ENCODE measurements at places on chromosomes 16 and 17.

DNA sequence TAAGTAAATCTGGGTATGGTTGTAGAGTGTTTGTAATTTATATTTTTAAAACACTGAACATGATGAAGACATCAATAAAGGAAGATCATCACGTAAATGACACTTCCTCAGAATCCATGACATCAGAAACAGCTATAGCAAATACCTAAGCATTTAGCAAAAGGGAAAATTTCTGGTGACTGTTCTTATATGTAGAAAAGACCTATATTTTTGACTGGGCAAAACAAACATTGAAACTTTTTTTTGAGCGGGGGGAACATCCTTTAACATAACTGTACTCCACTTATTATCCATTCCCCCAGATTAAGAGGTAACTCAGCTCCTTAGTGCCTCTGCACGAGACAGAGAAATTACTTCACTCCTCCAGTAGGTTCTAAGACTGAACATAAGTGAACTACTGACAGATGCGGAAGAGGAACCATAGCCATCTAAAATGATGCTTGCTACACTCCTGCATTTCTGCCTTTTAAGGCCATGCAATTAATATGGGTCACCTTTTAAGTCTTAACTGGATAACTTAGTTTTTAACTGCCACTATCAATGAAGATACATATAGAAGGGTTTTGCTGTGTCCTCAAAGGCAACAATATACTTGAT lies 9.4 kb downstream of the CRYBA1 start:
- no peak for DNase-seq

GRCh38 chr17:80107231-80108021 lies 6.0 kb downstream of the GAA start:
- DNase-seq, result no peak

DNA sequence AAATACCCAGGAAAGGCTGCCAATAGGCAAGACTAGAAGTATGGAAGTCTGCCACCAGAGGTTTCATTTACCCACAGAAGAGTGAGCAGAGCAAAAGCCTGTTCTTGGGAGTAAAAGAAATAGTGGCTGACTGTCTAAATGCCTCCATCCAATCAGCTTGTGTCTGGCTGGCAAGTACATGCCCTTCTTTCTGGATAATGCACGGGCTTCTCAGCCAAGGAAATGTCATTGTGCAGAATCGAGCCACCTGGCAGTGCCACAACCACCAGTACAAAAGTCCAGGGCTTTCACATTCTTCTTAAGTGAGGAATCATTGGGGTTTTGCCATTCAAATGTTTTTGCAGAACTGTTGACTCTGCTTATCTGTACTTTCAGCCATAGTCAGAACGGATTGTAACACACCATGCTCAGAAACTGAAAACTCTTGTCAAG lies 10.1 kb upstream of the ERCC4 start:
- no peak for DNase-seq

GRCh38 chr16:4651827-4652226 lies 27.2 kb downstream of the MGRN1 start:
- no peak for DNase-seq

- DNase-seq, result no peak
Observed at GRCh38 chr16:31129568-31130335, 5.8 kb downstream of the PRSS8 start.

GRCh38 chr17:4365628-4366326 lies 698 bp downstream of the UBE2G1 start:
- DNase-seq, result peak; percentile 13

DNA sequence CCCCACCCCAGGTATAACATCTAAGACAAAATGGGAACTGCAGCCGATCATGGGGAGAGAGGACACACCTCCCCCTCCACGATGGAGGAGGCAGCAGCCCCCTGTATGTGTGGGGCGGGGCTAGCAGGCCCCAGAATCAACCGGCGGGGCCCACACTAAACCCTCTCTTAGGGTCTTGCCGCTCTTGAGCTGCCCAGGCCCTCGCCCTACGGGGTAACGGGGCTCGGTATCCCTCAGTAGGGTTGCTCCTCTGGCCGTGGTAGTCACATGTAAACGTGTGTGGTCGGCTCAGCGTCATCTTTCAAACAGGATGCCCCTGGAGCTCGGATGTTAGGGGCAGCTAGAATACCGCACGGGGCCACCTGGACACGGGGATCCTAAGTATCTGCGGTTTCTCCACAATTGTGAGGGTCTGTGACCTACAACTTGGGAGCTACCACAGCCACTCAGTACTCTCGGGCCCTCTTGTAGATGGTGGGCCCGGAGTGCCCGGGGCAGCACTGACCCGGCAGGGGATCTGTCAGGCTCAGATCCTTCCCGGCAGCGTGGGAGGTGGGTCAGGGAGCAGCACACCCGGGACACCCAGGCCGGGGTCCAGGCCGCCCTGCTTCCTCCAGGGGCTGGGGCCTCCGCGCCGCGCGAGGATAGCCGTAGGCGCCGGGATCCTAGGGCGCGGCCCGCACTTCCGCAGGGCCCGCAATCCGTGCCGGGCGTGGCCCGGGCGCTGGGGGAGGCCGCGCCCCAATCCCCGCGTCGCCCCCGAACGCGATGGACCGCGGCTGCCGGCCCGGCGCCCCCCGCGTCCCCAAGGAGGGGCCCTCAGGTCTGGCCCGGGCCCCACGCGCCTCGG lies 781 bp downstream of the ARHGDIA start:
- DNase-seq, result no peak

GRCh38 chr17:28711723-28712031 lies at the start of gene PROCA1:
Gene PROCA1, minus strand, starts transcription at chr17:28711888. Its CDS starts 228 bp downstream, at chr17:28711660.
- no peak for DNase-seq

GRCh38 chr17:1347589-1348323 lies 52.3 kb downstream of the YWHAE start:
- no peak for DNase-seq

DNA sequence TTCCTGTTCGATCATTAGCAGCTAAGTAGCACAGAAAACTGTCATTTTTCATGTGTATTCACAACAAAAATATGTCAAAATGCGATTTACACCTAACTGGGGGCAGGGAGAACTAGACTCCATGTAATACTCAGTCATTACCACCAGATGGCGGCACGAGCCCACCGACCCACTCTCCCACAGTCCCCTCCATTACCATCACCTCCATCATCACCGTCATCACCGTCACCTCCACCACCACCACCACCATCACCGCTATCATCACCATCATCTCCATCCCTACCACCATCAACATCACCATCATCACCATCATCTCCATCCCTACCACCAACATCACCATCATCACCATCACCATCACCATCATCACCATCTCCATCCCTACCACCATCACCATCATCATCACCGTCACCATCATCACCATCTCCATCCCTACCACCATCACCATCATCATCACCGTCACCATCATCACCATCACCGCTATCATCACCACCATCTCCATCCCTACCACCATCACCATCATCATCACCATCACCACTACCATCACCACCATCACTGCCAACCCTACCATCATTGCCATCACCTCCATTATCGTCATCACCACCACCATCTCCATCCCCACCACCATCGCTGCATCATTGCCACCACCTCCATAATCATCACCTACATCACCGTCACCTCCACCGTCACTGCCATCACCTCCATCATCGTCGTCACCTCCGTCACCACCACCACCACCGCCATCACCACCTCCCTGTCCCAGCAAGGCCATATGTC lies 14.4 kb downstream of the NDUFAF8 start:
- peak; percentile 29 for DNase-seq

DNA sequence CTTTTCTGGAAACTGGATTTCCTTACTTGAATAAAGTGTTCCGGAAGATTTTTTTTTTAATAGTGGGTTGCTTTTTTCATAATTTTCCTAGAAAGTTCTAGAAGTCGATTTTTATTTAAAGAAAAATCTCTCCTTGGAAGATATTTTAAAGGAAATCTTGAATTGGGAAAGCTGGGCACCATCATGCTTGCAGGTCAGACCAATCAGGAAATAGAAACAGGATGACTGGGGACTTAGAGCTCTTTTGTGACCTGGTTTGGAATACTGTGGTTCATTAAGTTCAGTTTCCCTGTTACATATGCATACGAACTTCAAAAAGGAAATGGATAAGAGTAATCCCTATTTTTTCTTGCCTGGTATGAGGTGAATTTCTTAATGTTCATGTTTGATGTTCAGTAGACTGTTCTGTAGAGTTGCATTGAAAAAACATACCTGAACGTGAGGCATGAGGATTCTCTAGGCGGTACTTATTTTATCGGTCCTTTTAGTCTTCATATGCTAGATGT lies 1.2 kb downstream of the NFATC3 start:
- DNase-seq, result no peak

DNA sequence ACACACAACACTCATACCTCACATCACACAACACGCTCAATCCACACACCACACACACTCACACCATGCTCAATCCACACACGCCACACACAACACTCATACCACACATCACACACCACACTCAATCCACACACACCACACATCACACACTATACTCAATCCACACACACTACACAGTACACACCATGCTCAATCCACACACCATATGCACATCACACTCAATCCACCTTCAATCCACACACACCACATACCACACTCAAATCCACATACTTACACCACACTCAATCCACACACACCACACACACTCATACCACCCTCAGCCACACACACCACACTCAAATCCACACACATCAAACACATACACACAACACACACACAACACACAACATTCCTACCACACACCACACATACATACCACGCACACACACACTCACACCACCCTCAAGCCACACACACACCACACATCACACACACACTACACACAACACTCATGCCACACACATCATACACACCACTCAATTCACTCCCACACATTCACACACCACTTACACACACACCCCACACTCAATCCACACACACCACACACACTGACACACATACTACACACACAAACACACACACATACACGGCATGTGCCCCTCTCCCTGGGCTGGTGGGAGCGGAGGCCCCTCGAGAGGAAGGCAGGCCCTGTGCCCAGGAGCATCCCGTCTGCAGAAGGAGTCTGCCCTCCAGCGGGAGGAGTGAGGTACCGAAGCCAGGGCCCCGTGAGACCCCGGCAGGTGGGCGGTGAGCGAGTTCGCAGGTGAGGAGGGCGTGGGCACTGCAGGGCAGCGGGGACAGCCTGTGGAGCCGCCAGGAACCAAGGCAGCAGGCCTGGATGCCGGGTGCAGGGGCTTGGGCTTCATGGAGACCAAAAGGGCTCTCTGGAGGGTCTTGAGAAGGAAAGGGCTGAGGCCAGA lies 33.1 kb upstream of the RPTOR start:
- DNase-seq, result no peak

- no peak for DNase-seq
Observed at GRCh38 chr16:70803319-70803718, 2.4 kb upstream of the VAC14 start.

DNA sequence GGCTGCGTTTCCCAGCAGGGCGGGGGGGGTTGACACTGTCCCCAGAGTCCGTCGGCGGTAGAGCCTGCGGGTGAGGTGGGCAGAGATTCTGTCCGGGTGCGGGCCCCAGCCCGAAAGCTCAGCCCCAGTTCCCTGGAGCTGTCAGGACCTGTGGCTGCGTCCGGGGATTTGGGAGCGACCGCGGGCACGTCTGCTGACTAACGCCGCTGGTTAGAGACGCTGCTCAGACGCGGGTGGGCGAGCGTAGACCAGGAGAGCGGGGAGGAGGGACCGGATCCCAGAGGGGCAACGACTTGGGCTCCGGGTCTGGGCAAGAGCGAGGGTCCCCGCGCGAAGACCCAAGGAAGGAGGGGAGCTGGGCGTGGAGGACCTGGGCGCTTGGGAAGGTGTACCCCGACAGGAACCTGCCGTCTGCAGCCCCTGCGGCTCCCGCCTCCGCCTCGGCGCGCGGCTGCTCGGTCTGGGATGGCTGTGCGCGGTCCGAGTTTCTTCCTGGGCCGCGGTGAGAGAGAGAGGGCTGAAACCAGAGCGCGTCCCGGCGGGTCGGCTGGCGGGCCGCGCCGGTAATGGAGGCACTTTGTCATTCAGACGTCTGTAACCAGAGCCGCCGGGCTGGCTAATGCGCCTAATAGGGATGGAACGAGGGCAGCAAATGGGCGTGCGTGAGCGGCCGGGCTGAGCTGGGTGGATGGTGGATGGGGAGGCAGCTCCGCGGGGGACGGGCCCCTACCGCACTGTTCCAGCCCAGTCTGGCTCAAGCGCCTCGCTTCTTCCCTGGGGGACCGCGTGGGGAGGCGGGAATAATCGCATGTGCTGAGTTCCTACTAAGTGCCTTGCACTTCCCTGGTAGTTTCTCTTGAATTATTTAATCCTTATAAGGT lies 2.3 kb downstream of the NGFR start:
- DNase-seq, result no peak

GRCh38 chr17:2143332-2143731 lies 88.4 kb downstream of the HIC1 start:
- DNase-seq, result no peak

- no peak for DNase-seq
Observed at GRCh38 chr17:51434434-51435170, 174.3 kb downstream of the UTP18 start.

- DNase-seq, result no peak
Observed at GRCh38 chr17:75488693-75489510, 26.4 kb downstream of the CASKIN2 start.

DNA sequence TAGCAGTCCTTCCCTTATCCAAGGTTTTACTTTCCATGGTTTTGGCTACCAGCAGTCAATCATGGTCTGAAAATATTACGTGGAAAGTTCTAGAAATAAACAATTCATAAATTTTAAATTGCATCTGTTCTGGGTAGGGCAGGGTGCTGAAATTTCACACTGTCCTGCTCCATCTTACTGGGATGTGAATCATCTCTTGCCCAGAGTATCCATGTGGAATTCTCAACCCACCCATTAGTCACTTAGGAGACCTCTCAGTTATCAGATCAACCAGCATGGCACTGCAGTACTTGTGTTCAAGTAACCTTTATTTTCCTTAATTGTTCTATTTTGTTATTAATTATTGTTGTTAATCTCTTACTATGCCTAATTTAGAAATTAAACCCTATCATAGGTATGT lies 202.8 kb upstream of the CPHXL start:
- DNase-seq, result no peak

- DNase-seq, result no peak
Observed at GRCh38 chr17:8837563-8838075, 29.9 kb downstream of the PIK3R6 start.

DNA sequence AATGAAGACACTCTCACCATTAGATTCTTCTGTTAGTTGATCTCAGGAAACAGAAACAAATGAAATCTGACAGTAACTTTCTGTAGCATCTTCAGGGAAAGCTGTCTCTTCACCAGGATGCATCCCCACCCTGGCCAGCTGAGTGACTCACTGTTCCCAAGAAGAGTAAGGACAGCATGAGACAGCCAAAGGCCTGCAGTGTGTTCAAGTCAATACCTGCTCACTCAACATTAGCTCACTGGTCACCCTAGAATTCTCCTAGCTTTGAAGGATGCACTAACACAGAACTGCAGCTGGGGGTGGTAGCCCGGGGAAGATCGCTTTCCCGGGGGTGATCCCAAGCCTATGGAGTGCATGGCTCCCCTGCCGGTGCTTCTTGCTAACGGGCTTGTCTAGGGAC lies 28.2 kb upstream of the CLEC18B start:
- no peak for DNase-seq

DNA sequence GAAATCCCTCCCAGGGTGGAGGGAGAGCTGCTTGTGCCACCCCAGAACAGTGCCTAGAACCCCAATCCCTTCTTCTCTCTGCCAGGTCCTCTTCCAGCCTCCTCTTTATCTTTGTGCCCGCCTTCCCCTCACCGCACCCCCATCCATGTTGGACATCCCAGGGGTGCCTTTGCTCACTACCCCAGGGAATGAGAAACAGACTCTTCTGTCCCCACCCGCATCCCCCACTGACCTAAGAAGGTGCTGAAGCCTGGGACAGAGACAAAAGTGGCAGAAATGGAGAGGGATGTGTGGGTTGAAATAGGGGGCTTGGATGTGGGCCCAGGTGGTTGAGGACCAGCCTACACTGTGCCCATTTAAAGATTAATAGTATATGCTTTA lies 17.0 kb downstream of the ALOX15B start:
- no peak for DNase-seq

Data from stimulated activated CD8-positive, alpha-beta memory T cell treated with anti-CD3 and anti-CD28 coated beads, Interleukin-2, amount 100 ng/mL, for 1 hour (primary cell).